ENCODE measurements at places on chromosomes 11 and 22.

GRCh38 chr11:112942966-112943643, 18.1 kb upstream of the NCAM1 start:
- no peak for DNase-seq

- DNase-seq = no peak
These were observed 38.2 kb downstream of the CCDC83 start for GRCh38 chr11:85893395-85893794.

- DNase-seq = no peak
These were observed 33.6 kb downstream of the AHNAK start for GRCh38 chr11:62512961-62513360.

- DNase-seq = no peak
These were observed 24.2 kb downstream of the NECTIN1 start for GRCh38 chr11:119704849-119705248.

- DNase-seq = no peak
These were observed 42.8 kb downstream of the ZNF202 start for GRCh38 chr11:123698546-123699127.

DNA sequence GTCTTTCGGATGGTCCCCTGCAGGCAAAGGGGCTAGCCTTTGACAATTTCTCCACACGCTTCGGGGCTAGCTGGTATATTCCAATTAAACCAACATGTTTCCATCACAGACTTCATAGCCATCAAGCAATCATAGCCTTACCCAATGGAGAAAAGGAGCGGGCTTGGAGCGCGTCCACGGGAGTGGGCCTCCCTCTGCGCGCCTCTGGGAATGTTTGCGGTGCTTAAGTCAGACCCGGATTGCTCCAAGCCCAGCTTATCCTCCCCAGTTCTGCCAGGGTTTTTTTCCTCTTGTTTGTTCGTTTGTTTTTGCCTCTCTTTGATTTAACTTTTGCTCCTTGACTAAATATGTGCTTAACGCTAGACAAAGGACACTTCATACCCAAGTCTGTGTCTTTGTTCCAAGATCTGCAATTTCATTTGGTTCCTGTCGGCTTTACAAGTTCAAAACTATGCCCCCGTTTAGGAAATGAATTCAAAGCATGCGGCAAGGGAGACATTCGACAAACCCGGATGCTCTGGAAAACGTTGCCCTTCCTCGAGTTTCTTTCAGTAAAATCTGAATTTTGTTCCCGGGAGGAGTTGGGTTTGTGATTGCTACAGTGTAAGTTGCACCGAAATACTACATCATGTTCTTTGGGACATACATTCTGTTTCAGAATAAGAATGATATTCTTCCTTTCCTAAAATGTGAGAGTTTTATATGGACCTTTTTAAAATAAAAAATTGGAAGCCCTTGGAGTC, 1.0 kb upstream of the GLB1L2 start:
- DNase-seq = peak; percentile 61

DNA sequence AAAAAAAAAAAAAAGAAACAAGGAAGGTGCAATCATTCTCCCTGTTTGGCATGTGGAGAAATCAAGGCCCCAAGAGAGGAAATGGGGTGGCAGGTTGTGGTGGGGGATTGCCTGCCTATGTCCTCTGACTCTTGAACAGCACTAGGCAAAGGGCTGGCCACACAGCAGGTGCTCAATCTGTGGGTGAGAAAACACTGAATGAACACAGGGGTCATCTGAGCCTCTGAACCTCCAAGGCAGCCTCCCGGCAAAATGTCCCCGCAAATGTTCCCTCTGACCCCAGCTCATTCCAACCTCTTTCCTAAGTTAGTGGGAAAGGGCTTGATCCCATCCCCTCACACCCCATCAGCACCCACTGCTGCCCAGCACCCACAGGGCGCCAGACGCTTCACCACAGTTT, 4.6 kb downstream of the PLA2G6 start:
- DNase-seq = no peak

GRCh38 chr22:42969348-42969975, 45.5 kb downstream of the PACSIN2 start:
- no peak for DNase-seq

DNA sequence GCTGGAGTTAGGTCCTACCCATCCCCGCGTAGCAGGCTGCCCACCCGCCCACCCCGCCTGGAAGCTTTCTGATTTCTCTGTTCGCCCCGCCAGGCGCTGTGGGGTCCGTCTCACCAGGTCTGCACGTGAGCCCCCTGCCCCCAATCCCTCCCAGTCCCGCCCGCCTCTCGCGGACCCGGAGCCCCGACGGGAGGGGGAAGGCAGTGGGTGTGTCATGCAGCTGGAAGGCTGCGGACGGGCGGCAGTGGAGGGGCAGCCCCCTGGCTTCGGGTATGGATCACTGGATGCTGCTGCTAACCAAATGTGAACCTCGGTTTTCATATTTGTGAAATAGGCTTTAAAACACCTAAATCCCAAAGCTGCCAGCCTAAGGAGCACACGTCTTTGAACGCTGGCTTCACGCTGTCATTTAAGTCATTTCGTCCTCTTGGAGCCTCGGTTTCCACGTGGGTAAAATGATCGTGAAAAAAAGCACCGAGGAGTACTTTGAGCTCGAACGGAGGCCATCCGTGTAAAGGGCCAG, 568 bp upstream of the BIK start:
- peak; percentile 79 for DNase-seq

DNA sequence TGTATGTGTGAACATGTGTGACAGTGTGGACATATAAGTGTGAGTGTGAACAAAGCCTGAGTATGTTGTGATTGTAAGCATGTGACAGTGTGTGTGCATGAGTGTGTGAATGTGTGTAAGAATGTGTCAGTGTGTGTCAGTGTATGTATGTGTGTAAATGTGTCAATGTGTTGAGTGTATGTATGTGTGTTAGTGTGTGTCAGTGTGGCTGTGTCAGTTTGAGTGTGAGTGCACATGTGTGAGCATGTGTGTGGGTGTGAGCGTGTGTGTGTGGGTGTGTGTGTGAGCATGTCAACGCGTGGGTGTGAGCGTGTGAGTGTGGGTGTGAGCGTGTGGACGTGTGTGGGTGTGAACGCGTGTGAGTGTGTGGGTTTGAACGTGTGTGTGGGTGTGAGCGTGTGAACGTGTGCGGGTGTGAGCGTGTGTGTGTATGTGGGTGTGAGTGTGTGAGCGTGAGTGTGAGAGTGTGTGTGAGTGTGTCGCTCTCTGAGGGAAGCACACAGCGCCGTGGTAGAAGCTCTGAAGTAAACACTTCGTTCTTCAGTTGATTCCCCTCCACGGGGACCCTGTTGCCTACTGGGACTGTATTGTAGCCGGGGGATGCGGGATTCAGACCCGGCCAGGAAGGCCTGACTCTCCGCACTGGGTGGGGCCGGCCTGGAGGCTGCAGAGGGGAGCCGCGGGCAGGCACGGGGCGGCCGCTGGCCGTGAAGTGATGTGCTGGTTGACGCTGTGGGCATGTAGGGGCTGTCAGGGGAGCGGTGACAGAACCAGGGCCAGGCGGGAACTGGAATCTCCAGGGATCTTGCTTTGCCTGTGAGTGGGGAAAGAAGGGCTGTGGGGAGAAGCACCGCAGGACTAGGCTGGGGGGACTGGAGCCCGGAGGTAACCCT, 21.1 kb downstream of the RPS6KA4 start:
- DNase-seq = no peak

GRCh38 chr11:131533998-131534397, 163.6 kb downstream of the NTM start:
- no peak for DNase-seq

GRCh38 chr11:115996808-115997188, 492.6 kb upstream of the CADM1 start:
- DNase-seq = no peak

GRCh38 chr11:58506935-58507334, 970 bp downstream of the OR5B21 start:
- no peak for DNase-seq

DNA sequence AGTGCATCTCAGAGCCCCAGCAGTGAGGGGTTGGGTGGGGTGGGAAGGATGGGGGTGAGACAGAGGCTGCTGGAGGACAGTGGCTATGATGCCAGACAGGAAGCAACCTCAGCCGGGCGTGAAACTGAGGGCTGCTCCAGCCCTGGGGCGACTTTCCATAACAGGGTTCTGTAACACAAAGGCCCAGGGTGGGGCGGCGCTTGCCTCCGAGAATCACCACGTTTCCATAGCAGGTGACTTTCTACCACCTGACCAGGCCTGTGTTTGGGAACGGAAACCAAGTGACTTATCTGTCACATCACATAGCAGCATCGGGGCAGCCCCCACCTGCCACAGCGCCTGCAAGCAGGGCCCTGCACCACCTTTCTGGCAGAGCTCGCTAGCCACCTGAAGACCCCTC, 85.8 kb downstream of the TRMU start:
- no peak for DNase-seq

GRCh38 chr11:71946144-71946571, 17.3 kb downstream of the RNF121 start:
- DNase-seq = no peak

GRCh38 chr11:77502346-77502905, 28.5 kb upstream of the PAK1 start:
- DNase-seq = no peak

GRCh38 chr11:117000014-117000737, 98.1 kb downstream of the SIK3 start:
- DNase-seq = no peak

DNA sequence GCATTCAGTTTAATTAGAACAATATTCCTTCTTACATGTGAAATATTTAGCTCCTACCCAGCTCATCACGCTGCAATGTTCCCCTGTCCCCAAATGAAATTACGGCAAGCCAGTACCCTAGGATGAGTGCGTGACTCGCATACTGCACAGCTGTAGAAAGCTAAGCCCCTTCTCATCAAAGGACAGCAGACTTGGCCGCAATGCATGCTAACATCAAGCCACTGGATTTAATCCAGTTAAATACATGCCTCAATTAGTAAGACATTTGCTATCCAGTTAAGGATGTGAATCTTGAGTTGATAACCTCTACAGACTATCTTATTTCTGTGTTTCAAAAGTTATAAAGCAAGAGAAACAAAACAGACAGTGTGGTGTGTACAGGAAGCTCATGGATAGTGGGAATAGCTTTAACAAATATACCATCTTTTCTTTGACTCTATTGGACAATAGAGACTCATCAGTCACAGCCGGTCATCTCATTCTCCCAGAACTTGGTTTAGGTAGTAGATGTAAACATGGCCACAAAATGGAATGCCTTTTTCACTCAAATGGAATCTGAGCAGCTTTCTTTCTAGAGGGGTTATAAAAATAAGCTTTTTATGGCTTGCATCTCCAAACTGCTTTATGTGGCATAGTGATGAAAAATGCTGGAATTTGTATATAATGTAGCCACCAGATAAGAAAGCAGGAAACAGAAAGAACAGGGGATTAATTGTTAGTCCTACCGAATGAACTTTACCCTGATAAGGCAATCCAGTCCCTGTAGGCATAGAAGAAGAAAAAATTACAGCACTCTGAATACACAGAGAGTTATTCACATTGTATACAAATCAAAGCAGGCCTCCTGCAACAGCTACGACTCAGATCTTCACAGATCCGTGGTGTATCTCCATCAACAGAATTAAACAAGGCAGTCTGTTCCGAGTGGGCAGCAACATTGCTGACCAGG, 224.1 kb downstream of the CADM1 start:
- DNase-seq = no peak

GRCh38 chr11:9133956-9134355, 42.6 kb upstream of the SCUBE2 start:
- no peak for DNase-seq

DNA sequence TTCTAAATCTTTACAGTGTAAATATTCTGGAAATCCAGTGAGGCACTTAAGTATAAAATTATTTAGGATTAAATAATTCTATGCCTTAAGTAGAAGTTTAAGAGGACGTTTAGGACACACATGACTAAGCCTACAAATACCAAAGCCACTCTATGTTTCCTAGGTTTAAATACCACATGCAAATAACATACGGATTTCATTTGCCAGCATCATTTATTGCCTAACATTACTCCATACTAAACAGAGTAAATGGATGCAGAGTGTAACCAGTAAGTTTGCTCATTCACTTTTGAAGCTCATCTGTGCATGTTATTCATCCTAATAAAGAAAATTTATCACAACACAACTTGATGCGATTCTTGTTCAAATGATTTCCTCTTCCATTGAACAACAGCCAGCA, 4.1 kb downstream of the BDNF start:
- no peak for DNase-seq

GRCh38 chr11:63612181-63612580, 2.1 kb downstream of the PLAAT3 start:
- DNase-seq = no peak

DNA sequence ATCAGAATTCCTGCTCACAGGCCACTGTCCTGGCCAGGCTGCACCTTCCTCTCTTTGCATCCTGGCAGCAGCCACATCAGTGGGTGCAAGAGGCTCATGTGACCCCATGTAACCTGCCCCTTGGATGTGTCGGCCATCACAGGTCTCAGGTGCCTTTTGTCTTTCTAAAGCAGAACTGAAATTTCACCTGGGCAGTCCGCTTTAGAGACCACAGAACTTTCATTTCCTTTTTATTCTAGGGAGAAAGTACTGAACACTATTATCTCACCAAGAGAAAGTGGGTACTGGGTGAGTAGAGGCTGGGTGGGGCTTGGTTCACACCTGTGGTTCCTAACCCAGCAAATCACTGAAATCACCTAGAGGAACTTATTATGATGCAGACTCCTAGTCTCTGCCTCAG, 51.7 kb upstream of the NUP160 start:
- DNase-seq = no peak

DNA sequence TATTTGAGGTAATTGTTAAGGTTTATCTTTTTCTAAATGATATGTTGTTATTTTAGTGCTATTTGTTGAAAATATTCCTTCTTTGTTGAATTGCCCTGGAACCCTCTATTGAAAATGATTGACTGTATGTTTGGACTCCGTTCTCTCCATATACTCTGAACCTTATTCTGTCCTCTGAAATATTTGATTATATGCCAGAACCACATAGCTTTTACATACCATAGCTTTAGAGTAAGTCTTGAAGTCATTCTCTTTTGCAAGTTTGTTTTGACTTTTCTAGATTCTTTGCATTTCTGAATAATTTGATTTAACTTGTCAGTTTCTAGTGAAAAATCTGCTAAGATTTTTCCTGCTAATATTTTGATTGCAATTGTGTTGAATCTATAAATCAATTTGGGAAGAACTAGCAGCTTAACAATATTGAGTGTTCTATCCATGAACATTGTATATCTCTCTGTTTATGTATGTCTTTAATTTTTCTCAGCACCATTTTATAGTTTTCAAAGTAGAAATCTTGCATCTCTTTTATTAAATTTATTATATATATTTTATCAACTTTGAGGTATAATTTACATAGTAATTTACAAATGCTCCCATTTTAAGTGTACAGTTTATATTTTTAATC, 51.7 kb upstream of the PITPNB start:
- DNase-seq = no peak

- DNase-seq = no peak
These were observed 2.3 kb downstream of the CTSC start for GRCh38 chr11:88335284-88335683.

DNA sequence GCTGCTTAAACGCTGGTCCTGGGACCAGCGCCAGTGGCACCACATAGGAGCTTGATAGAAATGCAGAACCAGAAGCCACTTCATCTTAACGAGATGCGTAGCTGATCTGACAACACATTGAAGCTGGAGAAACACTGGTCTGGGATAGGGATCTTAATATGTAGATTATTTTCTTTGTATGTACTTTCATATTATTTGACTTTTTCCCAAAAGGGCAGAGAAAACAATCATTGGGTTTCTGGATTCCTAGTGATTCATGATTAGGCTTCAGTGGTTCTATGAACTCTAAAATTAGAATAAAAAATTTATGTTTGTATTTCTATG, 12.3 kb downstream of the MPEG1 start:
- DNase-seq = no peak
